ENCODE measurements at places on chromosomes 12 and 14.

GRCh38 chr14:90837355-90837754 lies 21.1 kb upstream of the TTC7B start:
- DNase-seq: no peak

DNA sequence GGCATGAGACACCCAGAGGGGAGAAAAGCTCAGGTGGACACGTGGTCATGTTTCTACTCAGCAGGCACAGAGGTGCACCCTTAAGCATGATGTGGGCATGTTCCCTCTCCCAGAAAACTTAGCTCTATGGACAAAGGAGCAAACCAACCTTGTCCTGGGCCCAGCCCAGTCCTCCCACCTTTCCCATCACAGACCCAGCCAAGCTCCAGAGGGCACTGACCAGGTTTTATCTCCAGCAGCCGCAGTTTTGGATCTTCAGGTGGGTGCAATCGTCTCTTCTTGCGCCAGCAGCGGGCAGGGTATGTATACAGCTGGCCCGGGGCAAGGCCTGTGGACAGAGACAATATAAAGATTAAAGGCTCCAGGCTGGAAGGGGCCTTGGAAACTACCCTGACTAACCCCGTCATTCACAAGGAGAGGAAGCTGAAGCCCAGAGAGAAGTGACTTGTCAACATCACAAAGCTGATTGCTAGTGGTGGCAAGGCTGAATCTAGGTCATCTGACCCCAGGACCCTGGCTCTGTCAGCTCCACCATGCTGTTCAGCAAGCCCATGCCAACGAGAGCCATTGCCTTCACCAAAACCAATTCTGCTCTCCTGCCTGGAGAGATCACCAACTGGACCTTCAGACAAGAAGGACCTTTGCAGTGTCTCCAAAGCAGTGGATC lies 140.7 kb downstream of the DPF3 start:
- DNase-seq: no peak

DNA sequence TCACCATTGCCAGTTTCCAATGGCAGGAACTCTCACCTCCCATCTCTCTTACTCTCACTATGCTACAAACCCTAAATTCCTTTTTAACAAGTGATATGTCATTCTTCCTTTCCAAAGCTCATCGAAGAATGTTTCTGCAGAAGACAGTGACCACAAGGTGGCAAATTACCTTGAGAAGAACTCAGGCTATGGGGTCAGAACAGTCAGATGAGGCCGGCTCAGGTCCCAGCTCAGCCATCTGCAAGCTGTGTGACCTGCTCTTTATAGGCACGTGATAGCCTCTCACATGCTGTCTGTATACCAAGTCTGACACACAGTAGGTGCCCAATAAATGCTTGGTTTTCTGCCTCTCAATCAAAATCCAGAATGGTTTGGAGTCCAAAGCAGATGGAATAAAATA lies 80.7 kb downstream of the FOXN3 start:
- no peak for DNase-seq

DNA sequence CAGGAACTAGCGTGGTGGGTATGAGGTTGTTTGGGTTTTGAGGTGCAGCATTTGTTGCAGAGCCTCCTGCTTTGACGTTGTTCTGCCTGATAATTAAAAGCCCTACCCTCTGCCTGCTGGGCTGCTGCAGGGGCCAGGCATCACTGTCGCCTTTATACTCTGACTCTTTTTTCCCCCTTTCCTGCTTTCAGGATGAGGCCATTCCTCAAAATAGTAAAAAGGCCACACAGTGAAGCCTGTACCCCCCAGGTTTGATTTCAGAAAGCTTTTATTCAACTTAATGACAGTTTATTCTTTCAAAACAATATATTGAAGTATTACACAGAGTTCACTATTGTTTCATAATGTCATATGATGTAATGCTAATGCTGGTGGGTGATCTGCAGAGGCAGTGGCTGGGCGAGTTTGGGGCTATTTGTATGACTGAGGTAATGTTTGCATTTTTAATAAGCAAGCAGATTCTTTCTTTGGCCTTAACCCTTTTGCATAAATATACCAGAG lies 9.1 kb downstream of the BORCS5 start:
- DNase-seq: no peak

GRCh38 chr14:29930283-29930682 lies 2.6 kb upstream of the PRKD1 start:
- no peak for DNase-seq

Data from NCI-H774 (cell line).